ENCODE measurements at places on chromosomes 16 and 17. TPM values are rescaled to one million over a fixed set of nuclear protein-coding genes. Genes with fewer than 3 reads are reported as not detected.

DNA sequence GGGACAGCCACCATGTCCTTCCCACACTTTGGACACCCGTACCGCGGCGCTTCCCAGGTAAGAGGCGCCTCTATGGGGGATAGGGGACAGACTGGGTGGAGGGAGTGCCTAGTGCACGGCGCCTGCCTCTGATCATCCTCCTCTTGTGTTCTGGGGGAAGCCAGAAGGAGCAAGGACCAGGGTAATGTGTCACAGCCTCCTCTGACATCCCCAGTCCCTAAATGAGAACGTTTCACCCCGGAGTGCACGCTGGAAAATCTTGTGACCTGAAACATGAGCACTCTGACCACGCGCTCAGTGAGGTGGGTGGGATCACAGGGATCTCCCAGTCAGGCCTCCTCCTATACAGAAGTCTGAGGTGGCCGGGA lies 1.1 kb downstream of the IRX6 start:
- no peak for DNase-seq

- DNase-seq: peak; percentile 18
Measured at GRCh38 chr17:74573169-74573568, 5.9 kb upstream of the CD300H start.

DNA sequence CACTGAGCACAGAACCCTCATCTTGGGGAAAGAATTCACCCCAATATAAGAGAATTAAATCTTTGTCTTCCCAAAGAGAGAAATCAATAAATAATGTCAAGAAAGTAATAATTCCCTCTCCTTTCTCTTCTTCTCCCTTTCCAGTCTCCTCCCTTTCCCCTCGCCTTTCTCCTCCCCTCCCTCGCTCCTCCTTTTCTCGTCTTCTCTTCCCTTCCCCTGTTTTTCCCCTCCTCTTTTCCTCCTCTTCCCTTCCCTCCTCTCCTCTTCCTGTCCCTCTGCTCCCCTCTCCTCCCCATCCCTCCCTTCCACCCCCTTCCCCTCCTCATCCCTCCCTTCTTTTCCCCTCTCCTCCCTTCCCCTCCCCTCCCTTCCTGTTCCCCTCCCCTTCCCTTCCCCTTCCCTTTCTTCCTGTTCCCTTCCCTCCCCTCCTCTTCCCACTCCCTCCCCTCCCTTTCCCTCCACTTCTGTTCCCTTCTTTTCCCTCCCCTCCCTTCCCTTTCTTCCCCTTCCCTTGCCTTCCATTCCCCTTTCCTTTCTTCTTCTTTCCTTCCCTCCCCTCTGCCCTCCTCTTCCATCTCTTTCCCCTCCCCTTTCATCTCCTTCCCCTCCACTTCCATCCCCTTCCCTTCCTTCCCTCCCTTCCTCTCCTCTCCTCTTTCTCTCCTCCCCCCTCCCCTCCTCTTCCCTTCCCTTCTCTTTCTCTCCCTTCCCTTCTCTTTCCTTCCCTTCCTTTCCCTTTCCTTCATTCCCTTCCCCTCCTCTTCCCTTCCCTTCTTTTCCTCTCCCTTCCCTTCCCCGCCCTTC lies 363.6 kb downstream of the SHISA9 start:
- no peak for DNase-seq

- no peak for DNase-seq
Measured at GRCh38 chr17:39069114-39069756, 82.2 kb downstream of the PLXDC1 start.

- DNase-seq: no peak
Measured at GRCh38 chr17:79000396-79001189, 9.0 kb downstream of the CANT1 start.

DNA sequence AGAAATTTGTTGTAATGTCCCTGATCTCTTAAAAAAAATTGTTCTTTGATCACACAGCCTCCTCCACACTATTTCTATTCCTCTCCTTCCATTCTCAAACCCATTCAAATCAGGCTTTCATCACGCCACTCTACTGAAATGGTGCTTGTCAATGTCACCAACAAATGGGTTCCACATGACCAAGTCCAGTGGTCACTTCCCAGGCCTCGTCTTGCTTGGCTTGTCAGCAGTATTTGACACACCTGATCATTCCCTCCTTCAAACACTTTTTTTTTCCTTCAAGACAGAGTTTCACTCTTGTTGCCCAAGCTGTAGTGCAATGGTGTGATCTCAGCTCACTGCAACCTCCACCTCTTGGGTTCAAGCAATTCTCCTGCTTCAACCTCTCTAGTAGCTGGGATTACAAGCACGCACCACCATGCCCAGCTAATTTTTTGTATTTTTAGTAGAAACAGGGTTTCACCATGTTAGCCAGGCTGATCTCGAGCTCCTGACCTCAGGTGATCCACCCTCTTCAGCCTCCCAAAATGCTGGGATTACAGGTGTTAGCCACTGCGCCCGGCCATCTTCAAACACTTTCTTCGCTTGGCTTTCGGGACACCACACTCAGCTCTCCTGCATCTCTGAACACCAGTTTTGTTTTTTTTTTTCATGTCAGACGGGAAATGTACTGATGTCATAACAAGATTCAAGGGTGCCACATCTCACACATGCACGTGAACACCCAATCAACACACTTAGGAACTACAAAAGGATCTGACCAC lies 18.3 kb downstream of the NQO1 start:
- no peak for DNase-seq

DNA sequence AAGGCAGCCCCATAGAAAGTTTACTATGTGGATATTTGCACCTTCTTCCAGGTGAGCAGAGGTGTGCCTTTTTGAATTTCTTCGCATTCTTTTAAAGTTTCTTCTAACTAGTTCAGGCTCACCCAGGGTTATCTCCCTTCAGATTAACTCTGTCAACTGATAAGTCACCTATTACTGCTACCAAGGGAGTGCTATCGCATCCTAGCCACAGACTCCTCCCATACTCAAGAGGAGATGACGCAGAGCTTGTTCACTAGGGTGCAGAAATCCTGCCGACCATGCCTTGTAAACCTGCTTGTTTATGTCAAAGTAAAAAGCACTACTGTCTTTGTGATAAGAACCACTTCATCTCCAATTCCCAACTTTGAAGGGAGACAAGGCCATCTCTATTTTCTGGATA lies 390.1 kb downstream of the RBFOX1 start:
- DNase-seq: no peak

GRCh38 chr17:63439687-63440086 lies 6.4 kb downstream of the CYB561 start:
- DNase-seq: no peak

DNA sequence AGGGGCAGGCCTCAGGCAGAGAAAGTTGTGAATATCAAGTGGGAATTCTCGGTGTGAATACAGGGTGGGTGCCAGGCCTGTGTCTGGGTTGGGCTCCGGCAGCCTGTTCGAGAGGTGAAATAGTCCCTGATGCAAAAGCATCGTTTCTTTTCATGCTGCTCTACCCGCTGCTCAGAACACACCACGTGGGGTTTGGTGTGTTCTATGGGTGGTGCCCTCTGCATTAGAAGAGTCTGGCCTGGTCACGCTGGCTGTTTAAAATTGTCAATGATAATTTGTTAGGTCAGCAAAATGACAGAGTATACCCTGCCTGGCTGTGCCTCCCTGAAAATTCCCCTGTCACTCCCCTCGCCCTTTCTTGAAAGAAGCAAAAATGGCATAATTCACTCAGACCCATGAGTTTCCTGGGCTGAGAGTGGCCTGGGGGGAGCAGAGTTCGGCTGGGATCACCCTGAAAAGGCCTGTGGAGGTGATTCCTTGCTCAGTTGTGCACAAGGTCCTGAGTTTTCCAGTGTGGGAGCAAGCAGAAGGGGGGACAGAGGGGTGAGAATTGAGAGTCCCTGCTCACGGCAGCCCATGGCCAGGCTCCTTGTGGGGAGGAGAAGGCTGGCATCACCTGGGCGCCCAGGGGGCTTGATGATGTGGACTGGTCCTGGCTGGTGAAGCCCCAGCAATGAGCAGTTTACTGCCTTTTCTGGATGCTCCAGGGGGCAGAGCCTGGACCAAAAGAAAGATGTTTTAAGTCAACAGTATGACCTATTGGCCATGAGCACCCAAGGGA lies 3.2 kb downstream of the CACNG5 start:
- DNase-seq: no peak

- DNase-seq: no peak
Measured at GRCh38 chr16:87196661-87197060, 120.5 kb downstream of the C16orf95 start.

- no peak for DNase-seq
Measured at GRCh38 chr17:27526604-27527002, 70.4 kb downstream of the KSR1 start.

- DNase-seq: no peak
Measured at GRCh38 chr16:86930001-86930400, 351.7 kb downstream of the FOXL1 start.

GRCh38 chr16:77877712-77878347 lies 89.5 kb downstream of the VAT1L start:
- DNase-seq: peak; percentile 56

DNA sequence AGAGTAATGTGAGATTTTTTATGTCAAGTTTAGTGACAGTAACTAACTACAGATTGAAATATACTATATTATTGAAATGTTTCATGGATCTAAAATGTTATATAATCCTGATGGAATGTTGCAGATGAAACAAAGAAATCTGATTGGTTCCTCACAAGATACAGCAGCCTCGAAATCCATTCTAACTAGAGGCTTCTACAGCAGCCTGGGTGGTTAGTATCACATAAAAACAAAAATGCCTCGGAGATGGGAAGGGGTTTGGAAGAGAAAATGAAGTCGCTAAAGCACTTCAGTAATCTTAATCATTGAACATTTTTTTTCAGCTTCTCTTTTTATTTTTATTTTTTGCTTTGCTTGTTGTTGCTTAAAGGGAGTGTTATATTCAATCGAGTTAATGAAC lies 75.2 kb downstream of the TANC2 start:
- DNase-seq: no peak

GRCh38 chr17:39221572-39221971 lies 4.2 kb downstream of the STAC2 start:
- no peak for DNase-seq

DNA sequence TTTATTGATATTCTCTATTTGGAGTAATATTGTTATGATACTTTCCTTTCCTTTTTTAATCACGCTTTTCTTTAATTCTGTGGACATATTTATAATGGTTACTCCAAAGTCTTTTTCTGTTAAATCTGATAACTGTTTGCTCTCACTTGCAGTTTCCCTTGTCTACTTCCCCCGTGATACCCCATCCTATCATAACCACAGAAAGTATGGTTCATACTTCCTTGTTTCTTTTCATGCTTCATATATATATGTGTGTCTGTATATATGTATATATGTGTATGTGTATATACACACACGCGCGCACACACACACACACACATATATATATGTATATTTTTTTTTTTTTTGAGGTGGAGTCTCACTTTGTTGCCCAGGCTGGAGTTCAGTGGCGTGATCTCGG lies 23.5 kb downstream of the SPECC1 start:
- no peak for DNase-seq

DNA sequence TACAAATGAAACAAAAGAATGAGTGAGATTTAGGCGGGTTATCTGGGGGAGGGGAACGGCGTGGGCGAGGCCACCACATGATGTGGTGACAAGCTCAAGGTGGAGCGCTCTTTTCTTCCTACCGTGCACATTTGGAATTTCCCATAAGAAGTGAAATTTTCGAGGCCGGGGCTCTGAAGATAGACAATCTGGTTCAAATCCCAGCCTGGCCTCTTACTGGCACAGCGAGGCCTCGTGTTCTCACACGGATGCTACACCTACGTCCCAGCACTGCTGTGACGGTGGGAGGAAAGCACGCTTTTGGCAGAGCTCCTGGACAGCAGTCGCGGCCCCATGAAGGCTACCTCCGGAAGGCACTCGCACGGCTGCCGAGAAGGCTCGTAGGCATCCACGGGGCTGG lies 25.2 kb downstream of the ZDHHC7 start:
- no peak for DNase-seq

- peak; percentile 75 for DNase-seq
Measured at GRCh38 chr16:85645021-85645589, 32.0 kb downstream of the GSE1 start.

- DNase-seq: no peak
Measured at GRCh38 chr17:45228763-45229539, 7.3 kb downstream of the FMNL1 start.

DNA sequence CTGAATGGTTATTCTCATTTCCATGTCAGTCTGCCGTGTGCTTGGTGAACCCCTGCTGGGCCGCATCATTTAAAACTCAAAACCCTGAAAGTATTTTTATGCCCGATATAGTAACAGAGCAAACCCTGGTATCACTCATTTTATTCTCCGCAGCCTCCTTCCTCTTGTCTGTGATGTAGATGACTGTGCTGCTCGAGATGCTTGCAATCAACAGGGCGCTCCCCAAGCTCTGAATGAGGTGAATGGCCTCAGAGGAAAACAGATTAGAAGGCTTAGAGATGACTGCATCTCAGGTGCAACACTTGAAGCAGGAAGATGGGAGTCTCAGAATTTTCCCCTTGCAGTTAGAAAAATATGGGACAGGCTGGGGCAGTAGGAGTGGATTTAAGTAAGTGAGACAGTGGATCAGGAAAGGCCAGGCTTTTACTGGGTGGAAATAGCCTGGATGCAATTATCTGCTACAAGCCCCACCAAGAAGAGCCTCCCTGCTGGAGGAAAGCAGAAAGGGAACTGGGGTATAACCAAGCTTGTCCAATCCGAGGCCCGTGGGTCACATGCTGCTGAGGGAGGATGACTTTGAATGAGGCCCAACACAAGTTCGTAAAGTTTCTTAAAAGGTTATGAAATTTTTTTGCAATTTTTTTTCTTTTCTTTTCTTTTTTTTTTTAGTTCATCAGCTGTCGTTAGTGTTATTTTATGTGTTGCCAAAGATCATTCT lies 166.9 kb downstream of the CDH13 start:
- DNase-seq: no peak

DNA sequence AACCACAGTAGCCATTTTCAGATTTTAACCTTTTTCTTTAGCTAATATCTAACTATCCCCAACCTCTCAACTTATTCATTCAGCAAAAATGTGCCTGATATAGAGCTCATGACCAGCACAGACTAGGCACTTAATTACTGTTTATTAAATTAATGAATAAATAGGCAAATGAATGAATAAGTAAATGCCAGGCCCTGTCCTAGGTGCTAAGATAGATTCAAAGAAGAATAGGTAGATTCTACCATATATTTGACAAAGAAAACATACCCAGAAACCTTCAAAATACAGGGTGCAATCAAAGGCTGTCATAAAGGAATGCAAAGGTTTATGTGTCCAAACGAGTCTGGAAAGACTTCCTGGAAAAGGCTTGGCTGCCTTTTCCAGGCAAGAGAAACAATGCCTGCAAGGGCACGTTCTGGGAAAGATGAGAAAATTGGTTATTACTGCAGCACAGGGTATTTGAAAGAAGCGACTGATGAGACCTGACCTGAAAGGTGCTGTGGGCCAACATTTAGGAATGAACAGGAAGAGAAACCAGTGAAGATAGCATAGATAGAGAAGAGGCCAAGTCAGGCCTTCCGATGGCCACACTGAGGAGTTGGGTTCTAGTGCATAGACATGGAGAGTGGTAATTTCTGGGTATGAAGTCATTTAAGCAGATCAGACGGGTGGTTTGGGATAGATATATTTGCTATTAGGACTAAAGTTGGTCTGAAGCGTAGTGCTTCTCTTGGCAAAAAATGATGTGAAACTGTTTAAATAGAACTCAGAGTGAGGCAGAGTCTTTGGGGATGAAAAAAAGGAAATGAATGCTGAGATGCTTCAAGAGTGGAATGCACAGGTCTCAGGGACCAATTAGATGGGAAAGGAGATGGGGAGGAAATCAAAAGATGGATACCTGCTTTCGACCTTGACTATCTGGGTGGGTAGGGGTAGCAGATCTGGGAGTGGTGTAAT lies 11.4 kb upstream of the CCL2 start:
- DNase-seq: no peak

Gene MMP28
- total RNA-seq: 2.6 TPM

Gene ADAD2
- total RNA-seq: not detected

Gene CIBAR2
- total RNA-seq: 0.27 TPM

Gene NPIPA3
- 1.6 TPM for total RNA-seq

Gene WNT9B
- total RNA-seq: not detected

Gene TNK1
- total RNA-seq: 16.8 TPM
